AG04449 (cell line): ENCODE measurements at places on chromosomes 7 and 10.

GRCh38 chr7:104288137-104288536 lies 40.3 kb upstream of the LHFPL3 start:
- no peak for DNase-seq

- peak; percentile 82 for DNase-seq
Observed at GRCh38 chr7:36192053-36192824, 39.2 kb downstream of the EEPD1 start.

GRCh38 chr7:127651556-127652332 lies at the start of gene SND1:
Gene SND1, plus strand, starts transcription at chr7:127652194. Its CDS starts 180 bp downstream, at chr7:127652374.
- peak; percentile 95 for DNase-seq

- DNase-seq = no peak
Observed at GRCh38 chr10:33263453-33263852, 71.0 kb downstream of the NRP1 start.

GRCh38 chr7:111140091-111140865 lies 49.4 kb downstream of the LRRN3 start:
- no peak for DNase-seq

DNA sequence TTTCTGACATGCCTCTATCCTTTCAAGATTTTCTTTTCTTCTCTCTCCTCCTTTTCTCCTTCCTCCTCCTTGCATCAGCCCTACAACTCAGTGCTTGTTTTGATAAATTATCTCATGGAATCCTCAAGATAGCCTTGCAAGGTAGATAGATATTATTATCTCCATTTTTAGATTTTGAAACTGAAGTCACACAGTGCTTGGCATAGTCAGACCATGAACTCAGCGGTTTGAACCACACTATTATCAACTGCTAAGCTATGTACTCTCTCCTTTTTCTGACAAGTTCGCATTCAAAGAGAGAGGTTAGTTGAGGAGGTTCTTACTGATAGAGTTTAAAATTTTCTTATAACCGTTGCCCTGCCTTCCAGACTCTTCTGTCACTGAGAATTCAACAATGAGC lies 79.1 kb downstream of the SUGCT start:
- DNase-seq = no peak

- no peak for DNase-seq
Observed at GRCh38 chr10:68594405-68594804, 34.3 kb downstream of the TET1 start.

GRCh38 chr7:30251708-30252329 lies 32.6 kb upstream of the ZNRF2 start:
- DNase-seq = no peak

- DNase-seq = no peak
Observed at GRCh38 chr7:28001896-28002295, 178.7 kb downstream of the JAZF1 start.

DNA sequence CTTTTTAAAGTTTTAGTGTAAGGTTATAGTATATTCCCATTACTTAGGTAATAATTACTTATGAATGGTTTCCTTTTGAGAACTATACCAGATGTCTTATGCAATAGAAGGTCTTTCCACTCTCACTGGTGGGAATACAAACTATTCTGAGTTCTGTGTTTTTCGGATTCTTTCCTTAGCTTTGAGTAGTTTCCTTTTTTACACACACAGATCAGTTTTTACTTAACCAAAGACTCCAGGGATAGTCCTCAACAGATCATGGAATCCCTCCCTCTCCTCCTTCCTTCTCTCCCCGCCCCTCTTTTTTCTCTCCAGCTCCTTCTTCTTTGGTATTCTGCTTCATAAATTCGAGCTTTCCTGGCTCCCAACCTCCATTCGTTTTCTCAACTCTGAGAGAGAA lies 13.3 kb downstream of the COPG2 start:
- no peak for DNase-seq

- DNase-seq = no peak
Observed at GRCh38 chr10:392705-393037, 257.4 kb downstream of the ZMYND11 start.

DNA sequence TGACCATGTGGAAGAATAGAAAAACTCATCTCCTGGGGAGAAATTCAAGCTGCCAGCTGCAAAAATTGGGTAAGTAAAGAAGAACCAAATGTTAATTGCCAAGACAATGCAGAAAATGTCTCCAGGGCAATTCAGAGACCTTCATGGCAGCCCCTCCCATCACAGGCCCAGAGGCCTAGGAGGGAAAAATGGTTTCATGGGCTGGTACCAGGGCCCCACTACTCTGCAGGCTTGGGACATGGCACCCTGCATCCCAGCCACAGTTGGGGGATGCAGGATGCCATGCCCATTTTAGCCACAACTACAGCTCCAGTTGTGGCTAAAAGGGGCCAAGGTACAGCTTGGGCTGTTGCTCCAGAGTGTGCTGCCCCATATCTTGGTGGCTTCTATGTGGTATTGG lies 20.9 kb upstream of the MKLN1 start:
- DNase-seq = no peak

- no peak for DNase-seq
Observed at GRCh38 chr10:63464402-63465292, 1.1 kb downstream of the JMJD1C start.

GRCh38 chr10:116719804-116720203 lies 22.6 kb downstream of the HSPA12A start:
- DNase-seq = no peak

- DNase-seq = peak; percentile 89
Observed at GRCh38 chr10:13949844-13950542, 363.2 kb downstream of the PRPF18 start.

DNA sequence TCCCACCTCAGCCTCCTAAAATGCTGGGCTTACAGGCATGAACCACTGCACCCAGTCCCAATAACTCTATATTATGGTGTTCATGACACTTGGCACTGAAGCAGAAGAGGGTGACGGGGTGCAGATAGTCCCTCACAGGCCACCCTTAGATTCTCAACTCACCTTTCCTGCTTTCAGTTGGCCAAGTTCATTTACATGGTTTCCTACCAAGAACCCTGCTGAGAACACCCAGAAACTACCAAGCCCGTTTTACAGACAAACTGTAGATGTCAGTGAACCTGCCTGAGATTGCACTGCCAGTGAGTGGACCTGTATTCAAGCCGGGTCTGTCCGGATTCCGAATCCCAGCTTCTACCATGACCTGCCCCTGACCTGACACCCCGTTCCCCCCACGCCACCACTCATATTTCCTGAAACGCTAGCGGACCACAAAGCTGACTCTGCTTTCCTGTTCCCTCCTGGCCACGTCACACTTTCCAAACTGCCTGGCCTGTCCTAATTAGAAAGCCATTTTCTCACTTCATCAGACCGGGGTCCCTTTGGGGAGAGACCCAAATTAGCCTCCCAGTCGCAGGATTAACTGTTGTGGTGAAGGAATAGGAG lies 17.3 kb downstream of the GRID2IP start:
- no peak for DNase-seq

DNA sequence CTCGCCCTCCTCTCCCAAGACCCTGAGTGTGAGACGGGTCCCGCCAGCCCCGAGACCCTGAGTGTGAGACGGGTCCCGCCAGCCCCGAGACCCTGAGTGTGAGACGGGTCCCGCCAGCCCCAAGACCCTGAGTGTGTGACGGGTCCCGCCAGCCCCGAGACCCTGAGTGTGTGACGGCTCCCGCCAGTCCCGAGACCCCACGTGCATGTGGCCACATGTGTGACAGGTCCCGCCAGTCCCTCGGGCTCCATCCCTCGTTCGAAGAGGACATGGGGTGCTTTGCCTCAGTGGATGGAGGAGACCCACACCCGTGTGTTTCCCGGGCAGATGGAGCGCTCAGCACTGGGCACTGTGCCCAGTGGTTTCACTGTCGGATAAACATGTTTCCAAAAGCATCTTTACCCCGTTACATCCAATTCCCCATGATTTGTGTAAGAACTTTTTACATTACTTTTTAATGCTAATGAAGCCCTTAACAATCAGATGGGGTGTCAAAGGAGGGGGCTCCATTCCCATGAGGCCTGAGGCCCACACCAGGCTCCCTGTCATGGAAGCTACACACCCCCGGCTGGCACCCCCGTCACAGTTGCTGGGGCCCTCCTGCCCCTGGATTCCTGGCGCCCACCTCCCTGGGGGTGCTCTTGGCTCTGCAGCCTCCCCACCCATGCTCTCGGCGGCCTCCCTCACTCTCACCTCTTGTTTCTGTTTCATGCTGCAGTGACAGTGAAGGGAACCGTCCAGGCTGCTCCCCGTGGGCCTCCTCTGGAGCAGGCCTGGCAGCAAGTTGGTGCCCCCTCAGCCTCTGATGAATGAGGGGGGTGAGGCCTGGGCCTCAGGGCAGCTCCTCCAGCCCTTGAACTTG lies 48.5 kb upstream of the CFAP46 start:
- no peak for DNase-seq

DNA sequence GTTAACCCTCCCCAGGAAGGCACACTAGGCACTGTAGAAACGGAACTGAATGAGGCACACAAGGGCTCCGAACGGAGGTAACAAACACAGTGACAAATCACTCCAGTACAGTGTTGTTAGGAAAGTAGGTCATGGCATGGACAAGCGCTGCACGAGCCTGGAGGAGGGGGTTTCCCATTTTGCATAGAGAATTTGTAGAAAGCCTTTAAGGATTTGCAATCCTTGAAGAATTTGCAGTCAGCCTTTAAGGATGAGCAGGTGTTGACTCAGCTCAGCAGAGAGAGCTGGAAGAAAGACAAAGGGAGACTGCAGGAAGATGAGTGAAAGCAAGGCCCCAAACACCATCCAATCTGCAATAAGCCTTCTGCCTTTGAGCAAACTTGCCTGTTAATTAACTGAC lies 51.1 kb upstream of the PPP1R3C start:
- DNase-seq = peak; percentile 65

DNA sequence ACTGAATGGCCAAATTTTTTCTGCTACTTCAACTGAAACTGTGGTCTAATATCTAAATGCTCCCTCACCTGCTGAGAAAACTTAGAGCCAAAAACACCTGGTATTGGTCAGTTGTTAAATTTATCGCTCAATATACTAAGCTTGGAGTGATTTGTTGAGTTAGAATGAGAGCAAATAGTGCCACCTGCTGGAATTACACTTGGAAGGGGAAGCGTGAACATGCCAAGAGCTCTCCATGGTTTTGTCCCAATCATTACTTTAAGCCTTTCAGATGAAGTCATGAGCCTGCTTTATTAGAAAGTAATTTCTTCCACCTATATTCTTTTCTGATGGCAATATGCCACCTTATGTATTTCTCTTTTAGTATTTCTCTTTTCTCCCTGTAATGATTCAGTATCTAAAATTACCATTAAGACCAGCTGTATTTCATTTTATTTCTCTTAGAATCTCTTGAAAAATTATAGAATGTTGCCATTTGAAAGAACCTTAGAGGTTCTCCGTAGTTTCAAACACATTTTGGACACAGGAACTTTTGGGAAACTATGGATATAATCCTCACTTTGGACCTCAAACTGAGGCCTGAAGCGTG lies 447.8 kb upstream of the C7orf33 start:
- DNase-seq = no peak

GRCh38 chr7:90411510-90411909 lies 8.2 kb downstream of the CLDN12 start:
- DNase-seq = no peak

GRCh38 chr7:97307521-97308108 lies 190.1 kb downstream of the SDHAF3 start:
- peak; percentile 2 for DNase-seq
